ENCODE measurements at places on chromosomes 16 and 17.

DNA sequence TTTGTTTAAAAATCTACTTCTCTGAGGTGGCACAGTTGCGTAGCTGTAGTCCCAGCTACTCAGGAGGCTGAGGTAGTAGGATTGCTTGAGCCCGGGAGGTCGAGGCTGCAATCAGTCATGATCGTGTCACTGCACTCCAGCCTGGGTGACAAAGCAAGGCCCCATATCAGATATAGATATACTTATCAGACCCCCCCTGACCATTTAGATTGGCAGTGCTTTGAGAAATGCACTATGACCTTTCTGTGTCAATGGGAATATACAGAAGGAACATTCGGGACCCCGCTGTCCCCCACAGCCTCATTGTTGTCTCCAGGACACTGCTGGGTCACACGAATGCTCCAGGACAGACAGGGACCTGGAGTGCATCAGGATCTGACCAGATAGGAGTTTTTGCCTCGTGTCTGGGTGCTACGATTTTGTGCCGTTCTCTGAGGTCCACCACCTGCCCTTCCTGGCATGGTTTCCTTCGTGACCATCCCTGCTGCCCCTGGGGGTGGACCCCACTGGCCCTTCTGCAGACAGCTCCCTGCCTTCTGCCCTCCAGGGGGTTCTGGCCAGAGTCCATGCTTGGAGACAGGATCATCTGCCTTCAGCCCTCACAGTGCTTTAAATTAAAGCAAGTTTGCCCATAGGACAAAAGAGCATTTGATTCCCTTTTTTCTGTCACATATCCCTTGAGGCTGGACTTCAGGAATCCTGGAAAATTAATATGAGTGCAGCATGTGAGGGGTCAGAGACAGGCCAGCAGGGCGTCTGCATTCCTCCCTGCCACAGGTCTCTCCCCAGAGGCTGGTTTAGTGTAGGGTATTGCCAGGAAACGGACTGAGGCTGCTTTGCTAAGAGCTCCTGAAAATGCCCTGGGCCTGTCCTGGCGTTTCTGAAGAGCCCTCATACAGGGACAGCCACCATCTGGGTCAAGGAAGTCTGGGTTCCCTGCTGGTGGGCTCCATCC, 19.3 kb downstream of the PLD6 start:
- no peak for DNase-seq

DNA sequence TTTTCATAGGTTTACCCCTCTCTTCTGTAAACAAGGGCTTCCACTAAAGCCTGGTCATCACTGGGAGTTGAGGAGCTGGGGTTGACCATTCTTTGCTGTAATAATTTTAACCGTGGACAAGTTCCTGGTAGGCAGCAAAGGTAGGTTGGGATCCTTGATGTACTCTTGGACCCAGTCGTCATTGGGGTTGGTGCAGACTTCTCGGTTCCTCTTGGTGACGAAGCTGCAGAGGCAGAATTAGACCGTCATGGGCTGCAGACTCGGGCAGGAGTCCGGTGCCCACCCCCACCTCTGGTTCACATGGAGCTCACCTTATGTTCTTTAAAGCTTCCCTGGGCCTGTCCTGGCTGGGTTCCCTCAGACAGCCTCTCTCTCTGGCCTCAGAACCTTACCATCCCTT, 3.8 kb downstream of the CCL16 start:
- DNase-seq = no peak

DNA sequence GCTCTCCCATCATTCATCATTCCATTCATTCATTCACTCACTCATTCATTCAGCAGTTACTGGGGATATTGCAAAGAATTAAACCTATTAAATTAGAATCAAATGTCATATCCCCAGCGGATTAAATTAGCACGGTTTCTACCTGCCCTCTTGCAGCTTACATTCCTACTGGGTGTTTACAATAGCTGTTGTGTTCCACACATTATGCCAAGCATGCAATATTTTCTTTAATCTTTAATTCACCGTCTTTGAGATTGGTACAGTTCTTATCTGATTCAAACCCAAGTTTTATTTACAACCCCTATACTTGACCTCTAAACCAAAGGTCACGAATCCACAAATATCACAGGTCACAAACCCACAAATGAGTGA, 727 bp upstream of the USP31 start:
- no peak for DNase-seq

DNA sequence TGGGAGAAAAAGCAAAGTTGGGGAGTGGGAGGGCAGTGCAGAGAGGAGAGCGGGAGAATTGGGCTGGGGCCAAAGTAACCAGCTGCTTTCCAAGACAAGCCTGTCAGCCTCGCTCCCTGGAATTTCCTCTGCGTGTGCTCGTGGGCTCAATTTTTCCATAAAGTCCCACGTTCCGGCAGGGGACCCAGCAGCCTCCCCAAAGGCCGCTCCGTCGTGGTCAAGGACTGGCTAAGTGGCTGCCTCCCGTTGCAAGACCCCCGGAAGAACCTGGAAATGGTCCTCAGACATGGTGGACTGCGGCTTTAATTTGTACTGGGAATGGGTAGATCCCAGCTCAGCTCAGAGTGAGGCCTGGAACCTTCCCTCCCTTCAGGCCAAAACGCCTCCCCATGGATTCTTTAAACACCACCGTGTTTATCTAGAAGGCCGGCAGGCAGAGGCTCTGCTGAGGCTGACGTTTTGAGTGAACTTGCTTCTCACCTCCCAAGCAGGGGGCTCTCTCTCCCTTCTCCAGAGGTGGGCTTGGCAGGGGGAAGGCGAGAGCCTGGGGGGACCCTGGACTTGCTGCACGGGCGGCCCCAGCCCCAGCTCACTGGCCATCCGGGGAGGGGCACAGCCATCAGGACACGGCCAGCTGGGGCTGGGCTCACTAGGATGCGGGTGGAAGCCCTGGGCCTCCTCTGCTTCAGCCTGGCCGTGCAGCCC, 190.0 kb downstream of the C16orf95 start:
- no peak for DNase-seq

DNA sequence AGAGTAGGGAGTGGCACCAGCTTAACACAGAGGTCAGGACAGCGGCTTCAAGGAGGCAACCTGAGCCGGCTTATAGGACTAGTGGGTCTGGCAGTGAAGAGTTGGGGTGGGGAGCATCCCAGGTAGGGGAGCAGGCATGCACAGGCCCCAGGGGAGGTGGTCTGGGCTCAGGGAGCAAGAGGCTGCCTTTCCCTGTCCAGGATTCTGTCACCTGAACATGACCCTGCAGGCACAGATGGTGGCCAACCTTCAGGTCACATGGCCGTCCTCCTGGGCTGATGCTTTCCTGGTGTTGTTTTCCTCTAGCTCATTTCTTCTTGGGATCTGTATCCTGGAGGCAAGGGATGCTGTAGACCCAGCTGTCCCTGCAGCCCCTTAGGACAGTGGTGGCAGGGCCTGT, 3.5 kb upstream of the MYO15A start:
- DNase-seq = no peak

- no peak for DNase-seq
Measured at GRCh38 chr17:78798695-78799559, 16.9 kb upstream of the CYTH1 start.

GRCh38 chr16:66326991-66327513, 39.4 kb upstream of the CDH5 start:
- no peak for DNase-seq

DNA sequence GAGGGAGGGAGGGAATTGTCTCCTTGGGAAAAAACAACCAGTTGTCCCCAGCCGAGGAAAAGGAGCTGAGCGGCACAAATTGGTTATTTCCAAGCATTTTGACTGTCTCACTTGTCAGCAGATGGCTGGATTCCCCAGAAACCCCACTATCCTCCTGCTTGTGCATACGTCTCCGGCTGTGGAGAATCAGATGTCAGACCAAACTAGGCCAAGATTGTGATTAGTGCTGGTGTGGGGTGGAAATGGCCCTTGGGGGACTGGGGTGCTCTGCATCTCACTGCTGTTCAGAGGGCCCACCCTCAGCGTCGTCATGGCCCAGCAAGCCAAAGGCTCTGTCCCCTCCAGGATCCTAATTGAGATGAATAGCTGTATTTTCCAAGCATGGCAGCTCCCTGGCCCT, 131.7 kb upstream of the HSBP1 start:
- DNase-seq = no peak

GRCh38 chr17:47942096-47942510, 732 bp downstream of the PNPO start:
- DNase-seq = peak; percentile 42

DNA sequence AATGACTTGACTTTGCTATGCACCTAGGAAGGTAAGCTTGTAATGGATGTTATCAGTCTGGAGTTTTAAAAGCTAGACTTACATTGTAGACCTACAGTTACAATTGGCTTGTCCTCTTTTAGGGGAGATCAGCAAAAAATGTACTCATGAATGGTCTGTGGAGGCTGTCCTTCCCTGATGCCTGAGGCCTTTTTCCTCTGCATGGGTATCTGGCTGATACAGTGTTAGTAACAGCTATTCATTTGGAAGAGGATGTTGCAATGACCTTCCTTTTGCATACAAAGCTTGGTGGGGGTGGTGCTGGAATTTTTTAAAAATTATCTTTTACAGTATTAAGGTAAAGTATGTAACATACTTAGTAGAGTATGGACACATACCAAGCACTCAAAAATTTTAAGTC, 525.5 kb downstream of the KIF2B start:
- DNase-seq = no peak

DNA sequence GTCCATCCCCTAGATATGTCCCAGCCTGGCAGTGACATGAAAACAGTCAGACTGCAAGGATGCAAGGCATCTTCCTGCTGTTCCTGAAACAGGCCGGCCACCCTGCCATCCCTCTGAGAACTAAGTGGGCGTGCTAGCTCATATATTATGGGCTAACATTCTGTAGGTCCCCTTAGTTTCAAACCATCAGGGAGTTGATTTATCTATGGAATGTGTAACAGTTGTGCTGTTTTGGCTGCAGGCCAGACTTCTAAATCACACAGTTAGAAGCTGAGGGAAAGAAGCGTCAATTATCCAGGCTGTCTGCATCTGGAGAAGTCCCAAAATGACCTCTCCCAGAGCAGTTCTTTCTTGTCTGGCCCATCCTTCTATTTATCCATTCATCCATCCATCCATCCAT, 102.7 kb upstream of the DNAH9 start:
- DNase-seq = no peak

DNA sequence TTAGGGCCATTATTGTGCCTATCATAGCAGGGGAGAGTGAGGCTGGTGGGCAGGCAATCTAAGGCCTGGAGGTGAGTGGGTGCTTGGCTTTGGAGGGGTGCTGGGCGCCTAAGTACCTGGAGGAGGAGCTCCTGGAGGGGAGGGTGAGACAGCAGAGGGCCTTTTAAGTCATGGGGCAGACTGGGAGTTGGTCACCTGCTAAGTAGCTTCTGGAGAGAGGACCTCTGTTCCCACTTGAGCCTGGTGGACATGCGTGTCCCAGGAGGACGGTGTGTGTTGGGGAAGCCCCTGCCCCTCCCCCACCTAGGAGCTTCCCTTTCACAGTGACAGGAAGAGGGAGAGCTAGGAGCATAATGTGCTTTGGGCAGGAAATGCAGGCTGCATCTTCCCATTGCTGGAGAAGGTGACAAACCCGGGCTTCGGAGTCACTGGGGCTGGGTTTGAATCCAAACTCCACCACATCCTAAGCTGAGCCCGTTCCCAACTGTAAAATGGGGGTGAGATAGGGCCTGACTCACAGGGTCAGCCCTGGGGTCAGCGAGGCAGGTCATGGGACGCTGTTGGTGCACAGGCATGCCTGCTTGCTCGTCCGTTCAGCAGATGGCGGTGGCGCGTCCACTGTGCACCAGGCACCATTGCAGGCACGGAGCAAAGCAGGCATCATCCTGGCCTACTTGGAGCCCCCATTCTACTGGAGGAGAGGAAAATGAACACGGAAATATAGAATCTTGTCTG, 37.9 kb downstream of the CMIP start:
- no peak for DNase-seq

DNA sequence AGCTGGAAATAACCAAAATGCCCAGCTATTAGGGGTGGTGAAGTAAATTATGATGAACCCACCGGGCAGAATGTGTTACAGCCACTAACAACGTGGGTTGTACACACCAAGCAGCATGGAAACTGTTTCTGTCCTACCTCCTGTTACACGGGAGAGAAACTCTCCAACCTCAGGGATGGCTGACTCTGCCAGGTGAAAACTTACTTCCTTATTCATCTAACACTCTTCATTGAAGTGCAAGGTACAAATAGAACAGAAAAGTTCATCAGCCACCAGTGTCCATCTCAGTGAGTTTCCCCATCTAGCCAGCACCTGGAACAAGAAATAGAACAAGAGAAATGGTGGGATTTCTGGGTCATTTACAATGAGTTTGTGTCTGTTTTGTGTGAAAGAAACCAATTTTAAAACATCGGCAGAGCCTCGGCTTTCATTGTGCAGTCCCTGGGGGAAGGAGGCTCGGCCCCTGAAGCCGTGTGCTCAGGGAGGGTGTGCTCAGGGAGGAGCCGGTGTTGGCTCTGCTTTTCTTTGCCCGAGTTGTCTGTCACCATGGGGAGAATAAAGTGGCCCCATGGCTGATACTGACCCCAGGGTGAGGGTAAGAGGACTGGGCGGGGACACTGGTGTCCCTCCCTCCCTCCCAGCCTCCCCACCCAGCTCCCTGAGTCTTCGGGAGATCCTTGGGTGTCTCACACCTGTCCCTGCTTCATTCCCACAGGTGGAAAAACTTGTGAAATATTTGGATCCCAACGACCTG, 39.8 kb downstream of the RAB11FIP4 start:
- DNase-seq = no peak

GRCh38 chr17:17797119-17797809, 39.5 kb downstream of the SREBF1 start:
- no peak for DNase-seq

GRCh38 chr17:48021934-48022333, 15.7 kb downstream of the COPZ2 start:
- DNase-seq = no peak

- no peak for DNase-seq
Measured at GRCh38 chr17:67049025-67049739, 4.8 kb downstream of the CACNG1 start.

- DNase-seq = no peak
Measured at GRCh38 chr17:46874906-46875305, 23.5 kb downstream of the WNT9B start.

DNA sequence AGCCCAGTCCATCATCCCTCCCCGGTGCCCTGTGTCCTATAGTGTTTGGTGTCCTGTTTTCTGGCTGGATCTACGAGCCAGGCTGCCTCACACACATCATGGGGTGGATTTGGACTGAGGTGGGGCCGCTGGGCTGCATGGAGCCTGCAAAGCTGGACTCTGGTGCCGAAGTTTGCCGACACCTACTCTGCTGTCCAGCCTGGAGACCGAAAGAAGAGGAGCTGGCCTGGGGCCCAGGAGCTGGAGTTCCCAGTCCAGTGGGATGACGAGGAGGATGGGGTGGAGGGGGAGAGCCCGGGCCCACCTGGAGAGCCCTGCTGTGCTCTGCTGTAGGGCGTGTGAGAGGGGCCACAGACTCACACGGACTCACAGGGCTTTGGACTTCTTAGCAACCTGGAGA, 40.3 kb upstream of the ENPP7 start:
- DNase-seq = no peak

DNA sequence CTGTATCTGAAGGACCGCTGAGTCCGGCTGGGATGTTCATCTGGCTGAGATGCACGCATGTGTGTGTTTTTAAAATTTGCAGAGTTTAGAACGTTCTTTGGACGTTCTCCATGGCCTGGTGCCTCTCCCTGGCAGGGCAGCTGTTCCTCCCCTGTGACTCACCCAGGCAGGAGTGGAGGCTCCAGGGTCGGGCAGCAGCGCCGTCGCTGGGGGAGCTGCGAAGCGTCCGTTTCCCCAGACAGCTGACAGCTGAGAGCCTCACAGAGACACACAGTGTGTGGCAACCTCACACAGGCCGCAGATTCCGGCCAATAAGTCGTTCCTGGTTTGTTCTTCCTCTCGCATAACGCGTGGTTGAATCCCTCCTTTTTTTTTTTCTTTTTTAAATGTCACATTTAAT, 80.6 kb downstream of the OR1D5 start:
- DNase-seq = no peak

Measured in stimulated activated CD8-positive, alpha-beta memory T cell treated with anti-CD3 and anti-CD28 coated beads, Interleukin-4, amount 100 ng/mL, for 48 hours (primary cell).